Hippocampal formation (tissue), 2 donors: ENCODE measurements at places on chromosomes 4 and X.

DNA sequence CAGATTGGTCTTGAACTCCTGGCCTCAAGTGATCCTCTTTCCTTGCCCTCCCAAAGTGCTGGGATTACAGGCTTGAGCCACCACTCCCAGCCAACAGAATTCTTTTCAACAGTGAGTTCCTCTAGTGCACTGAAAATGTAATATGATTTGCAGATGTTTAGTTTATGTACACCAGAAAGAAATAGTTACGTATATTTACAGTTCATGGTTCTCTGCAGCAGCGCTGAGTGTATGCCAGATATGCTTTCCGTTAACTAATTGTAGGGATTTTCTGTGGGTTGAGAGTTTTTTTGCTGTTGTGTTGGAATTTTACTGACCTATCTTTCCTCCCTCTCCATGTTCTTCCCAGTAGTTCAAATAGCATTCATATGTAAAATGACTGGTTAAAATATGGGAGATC lies 44.0 kb downstream of the GAB1 start:
- no peak for DNase-seq

- DNase-seq: no peak
Observed at GRCh38 chr4:152607178-152607577, 71.3 kb upstream of the FBXW7 start.

DNA sequence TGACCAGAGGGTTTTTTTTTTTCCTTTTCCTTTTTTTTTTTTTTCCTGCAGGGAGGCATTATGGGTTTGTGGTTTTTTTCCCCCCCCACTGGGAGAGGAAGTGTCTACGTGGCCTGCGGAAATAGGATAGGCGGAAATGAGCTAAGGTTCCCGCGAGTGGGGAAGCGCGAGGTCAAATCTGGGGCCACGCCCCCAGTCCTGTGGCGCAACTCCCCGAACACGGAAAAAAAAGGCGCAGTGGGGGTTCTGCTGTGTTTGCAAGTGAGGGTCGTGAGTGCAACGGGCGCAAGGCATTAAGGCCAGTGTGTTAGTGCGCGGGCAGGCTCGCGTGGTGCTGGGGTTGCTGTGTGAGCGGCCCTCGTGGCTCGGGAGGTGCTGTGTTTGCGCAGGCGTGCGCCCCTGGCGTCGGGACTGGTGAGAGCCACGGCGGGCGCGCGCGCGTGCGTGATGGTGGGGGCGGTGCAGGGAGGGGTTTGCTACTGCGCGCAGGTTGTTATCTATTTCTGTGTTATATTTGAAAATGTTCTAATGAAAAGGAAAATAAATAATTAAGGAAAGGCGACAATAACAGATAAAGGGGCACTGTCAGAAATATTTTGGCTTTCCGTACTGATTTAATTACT lies 685 bp upstream of the MORF4L2 start:
- DNase-seq: peak; percentile 93

DNA sequence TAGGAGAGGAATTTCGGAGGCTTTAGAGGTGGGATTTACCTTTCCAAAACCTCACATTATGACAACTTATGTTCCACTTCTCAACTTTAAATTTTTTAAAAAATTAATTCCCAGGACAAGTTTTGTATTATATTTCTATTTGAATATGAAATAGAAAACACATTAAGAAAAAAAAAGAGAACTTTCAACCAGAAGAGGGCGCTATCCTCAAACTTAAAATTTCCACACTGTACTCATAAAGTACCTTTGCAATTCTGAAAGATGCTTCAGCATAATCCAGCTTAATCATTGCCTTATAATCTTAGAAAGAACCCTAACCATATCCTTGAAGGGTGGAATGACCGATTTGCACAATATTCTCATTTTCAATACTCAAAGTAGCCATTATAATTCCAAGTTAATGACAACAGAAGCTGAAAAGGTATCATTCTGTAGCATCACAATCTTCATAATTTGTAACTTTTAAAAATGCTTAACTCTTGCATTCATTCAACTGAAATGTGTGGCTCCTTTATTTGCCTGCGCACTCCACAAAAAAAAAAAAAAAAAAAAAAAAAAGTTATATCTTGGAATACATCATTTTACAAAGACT lies 158.0 kb downstream of the KCNIP4 start:
- no peak for DNase-seq

- no peak for DNase-seq
Observed at GRCh38 chr4:149719357-149719756, 96.3 kb downstream of the IQCM start.

DNA sequence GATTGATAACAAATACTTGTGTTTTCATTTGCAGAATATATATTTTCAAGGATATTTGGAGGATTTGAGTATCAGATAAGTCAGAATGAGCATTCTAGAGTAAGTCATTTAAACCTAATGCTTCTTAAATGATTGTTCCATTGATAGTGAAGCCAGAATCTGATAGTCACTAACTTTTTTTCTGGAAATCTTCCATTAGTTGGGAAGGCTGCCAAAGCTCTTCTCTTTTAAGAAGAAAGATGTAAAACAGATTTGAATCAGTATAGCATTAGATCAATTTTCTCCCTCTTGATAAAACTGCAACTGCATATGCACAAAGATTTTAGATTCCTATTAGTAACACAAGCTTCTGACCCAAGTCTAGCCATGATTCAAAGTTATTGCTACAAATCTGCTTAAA lies 256.7 kb downstream of the SPOCK3 start:
- DNase-seq: no peak

DNA sequence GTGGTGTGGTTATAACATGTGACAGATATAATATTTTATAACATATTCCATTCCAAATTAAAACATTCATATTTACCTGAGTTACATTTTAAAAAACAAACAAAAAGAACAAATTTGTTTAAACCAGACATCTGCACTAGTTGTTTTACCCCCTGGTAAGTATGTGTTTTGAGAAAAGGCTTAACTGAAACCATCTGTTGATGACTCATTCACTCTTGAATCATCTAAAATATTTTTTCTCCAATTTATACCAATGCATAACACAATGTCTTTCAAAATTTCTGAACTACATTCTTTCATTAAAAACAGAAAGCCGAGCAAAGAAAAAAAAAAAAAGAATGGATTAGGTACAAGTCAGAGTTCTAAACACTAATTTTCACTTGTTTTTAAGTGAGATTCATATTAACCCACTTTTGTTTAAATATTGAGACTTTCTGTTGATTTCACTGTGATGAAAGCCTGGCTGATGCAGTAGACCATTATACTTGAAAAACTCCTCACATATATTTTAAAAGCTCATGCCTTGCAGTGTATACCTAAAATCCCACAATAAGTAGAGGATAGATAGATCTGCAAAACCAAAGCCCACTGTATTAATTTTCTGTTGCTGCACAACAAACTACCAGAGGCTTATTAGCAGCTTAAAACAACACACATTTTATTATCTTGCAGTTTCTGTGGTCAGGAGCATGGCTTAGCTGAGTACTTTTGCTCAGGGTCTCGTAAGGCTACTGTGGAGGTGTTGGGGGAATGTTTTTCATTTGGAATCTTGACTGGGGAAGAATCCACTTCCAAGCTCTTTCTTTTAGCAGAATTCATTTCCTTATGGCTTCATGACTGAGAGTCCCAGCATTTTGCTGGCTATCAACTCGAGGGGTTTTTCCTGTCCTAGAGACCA lies 221.5 kb downstream of the PCDH18 start:
- no peak for DNase-seq

- no peak for DNase-seq
Observed at GRCh38 chr4:168097161-168097560, 4.8 kb downstream of the ANXA10 start.

DNA sequence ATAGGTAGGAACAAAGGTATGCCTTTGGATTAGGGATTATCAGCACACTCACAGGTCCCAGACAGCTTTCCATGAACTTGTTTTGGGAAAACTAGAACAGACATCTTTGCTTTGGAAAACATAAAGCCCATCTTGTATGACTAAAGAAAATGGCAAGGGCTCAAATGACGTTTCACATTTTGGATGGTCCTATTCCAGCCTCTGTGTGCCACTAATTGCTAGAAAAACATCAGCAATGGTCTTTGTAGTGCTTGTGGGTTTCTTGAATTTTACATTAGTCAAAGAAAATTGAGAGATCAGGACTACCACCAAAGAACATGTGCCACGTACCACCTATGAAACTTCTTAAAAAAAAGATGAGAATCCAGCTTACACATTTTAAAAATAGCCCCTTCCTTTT lies 111.4 kb downstream of the HDAC8 start:
- no peak for DNase-seq

- no peak for DNase-seq
Observed at GRCh38 chr4:187575706-187576105, 419.9 kb upstream of the ZFP42 start.

GRCh38 chr4:114093221-114093715 lies 113.8 kb upstream of the ARSJ start:
- DNase-seq: no peak

DNA sequence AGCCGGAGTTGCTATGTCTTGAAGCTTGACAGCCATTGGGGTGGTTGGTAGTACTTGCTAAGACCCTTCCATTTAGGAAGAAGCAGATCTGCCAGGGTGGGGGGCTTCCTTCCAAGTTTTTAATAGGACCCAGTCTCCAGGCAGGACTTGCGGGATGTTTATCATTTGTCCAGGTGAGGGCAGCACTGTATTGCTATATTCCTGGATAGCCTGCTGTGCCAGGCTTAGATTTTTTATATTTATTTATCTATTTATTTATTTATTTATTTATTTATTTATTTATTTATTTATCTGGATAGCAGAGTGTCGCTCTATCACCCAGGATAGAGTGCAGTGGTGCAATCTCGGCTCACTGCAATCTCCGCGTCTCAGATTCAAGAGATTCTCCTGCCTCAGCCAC lies 87.4 kb upstream of the CT45A1 start:
- no peak for DNase-seq
